ENCODE measurements at places on chromosomes 13 and 19.
A peak's percentile ranks its signal among the peaks of the same experiment; 100 is the strongest.

DNA sequence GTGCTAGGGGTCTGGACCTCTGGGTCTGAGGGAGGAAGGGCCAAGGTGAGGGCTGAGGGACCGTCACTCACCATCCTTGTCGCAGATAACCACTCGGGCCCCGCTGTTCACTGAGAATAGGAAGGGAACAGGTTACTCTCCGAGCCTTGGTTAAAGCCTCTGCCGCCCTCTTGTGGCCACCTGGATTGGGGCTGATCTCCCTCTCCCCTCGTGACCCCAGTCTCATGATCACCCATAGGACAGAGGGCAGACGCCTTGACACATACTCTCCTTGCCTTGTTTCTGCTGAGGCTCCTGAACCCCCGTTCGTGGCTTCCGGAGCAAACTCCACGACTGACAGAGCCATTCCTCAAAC, 580 bp downstream of the HSD17B14 start:
- peak; percentile 74 for DNase-seq

- DNase-seq = no peak
Measured at GRCh38 chr13:40452038-40452666, 214.3 kb downstream of the FOXO1 start.

DNA sequence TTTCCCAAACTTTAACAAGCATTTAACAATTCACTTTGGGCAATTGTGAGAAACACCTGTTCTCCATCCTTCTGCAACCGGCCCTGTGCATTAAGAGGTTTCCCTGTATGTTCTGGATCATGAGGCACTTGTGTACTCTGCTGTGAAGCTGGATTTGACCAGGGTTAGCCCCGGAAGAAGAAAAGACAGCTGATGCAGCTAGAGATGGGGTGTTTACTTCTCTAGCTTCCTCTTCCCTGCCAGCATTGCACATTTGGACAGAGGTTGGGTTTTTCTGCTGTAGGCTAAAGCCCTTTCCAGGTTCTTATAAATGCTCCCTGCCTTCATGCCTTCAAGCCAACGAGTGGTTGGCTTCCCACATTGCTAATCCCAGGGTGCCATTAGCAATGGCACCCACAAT, 20.9 kb downstream of the MBD3L2B start:
- DNase-seq = no peak

GRCh38 chr13:111897846-111898215, 169.1 kb upstream of the SOX1 start:
- DNase-seq = no peak

- no peak for DNase-seq
Measured at GRCh38 chr13:99281811-99282263, 23.7 kb upstream of the GPR18 start.

DNA sequence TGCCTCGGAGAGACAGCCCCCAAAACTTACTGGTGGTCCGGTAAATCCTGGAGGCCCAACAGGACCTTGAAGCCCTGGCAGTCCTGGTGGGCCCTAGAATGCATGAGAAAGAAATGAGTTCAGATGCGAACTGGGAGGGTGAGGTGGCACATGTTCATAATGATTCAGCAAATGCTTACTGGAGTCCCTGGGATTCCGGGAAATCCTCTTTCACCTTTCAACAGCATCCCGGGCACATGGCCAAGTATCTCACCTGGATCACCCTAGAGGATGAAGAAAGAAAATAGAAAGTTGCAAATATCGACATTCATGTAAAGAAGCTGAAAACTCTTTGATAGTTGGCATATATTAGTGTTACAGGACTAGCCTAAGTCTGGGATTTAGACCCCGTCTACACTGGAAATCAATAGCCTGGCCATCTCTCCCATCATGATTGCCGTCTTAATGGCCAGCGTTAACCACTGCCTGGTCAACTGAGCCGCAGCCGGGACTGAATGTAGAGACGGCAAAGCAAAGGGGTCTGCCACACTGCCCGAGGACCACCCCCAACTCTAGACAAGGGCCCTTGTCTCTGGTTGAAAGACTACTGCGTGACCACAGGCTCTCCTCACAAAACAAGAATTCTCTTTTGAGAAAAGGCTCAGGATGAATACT, 96.9 kb downstream of the COL4A1 start:
- no peak for DNase-seq

- DNase-seq = no peak
Measured at GRCh38 chr19:13078897-13079541, 23.6 kb downstream of the LYL1 start.

DNA sequence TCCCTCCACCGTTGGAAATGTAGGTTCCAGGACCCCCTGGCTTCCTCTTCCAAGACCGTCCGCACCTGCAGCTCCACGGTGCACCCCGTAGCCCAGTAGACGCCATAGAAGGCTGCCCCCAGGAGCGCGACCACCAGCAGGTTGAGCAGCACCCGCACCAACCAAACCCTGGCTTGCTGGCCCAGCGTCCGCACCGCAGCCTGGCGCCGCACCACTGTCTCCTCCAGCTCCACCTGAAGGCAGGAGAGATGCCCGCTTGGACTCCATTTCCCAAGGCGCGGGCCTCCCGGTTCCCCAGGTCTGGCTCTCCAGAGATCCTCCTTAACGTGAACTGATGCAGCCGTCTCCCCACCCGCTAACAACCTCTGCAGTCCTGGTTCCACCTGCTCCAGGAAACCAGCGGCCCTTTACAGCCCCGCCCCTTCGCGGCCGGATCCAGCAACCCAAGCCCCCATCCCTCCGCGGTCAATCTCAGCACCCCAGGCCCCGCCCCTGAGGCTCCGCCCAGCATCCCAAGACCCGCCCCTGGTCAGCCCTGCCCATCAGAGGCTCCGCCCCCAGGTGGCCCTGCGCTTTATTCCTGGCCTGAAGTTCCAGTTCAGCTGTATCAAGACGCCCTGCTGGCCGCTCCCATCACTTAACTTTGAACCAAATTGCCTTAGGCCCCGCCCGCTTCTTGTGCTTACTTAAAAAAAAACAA, 5.0 kb upstream of the LENG1 start:
- peak; percentile 26 for DNase-seq

DNA sequence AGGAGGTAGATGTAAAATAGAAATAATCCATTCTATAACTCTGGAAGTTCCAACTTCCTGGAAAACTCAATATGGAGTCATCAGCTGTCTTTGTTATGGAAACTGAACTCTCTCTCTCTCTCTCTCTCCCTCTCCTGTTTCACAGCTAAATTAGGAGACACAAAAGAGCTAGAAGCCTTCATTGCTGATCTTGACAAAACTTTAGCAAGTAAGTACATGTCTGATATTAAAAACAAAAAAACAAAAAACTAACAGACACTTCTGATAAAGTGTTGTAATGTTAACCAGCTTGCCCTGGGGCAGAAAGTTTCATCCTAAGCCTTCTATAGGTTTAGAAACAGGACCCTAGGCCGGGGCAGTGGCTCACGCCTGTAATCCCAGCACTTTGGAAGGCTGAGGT, 11.3 kb downstream of the RGCC start:
- no peak for DNase-seq

DNA sequence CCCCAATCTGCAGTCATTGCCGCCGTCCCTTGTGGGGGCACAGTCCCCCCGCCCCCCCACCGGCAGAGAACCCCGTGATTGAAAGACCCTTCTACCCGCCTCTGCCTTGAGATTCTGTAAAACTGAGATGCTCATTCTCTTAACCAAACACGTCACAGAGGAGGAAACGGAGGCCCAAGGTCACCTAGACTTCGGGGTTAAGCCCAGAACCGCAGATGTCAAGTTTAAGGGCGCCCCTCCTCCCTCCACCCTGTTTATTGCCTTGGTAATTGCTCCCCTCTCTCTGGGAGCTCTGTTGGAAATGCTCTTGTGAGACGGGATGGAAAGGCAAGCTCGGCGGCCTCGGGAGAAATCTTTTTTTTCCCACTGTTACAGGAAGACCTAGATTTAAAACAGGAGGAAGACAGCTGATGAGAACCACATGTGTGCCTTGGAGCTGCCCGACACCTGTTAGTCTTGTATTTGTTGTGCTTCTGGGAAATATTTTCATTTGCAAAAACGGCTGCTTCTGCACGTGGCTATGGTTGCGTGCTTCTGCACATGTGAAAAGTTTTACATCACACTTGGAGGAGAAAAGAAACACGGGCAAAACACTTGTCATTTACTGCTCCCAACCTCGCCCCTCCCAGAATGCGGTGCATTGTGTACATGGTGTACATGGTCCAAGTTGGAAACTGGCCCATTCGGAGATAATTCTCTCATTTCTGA, 1.1 kb upstream of the MED26 start:
- DNase-seq = no peak

DNA sequence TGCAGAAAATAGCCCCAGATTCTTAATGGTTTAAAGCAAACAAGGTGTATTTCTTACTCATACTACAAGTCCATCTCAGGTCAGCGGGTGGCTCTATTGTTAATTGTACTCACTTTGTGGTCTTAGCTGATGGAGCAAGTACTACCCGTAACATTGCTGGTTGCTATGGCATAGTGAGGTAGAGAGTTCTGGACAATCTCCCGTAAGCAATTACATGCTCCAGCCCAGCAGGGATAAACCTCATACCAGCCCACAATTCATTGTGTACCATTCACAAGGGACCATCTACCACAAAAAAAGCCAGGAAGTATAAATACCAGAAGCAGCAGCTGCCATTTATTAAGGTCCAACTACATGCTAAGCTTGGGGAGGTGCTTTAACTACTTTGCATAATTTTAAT, 167.1 kb downstream of the PCDH9 start:
- DNase-seq = no peak

DNA sequence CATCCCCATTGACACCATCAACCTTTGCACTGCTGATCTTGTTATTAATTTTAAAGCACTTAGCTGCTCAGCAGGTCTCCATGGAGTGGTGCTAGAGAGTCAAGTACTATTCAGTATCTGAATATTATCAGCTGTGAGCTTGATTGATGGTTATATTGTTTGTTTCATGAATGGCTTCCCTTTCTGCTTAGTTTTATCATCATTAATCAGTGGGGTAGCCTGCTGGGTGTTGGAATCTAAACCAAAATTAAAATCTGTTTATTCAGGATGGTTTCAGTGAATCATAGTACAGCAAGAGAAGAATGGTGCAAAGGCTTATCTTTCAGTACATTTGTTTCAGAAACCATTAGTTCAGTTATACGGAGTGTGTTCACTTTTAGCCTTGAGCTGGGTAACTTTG, 42.5 kb upstream of the SCEL start:
- DNase-seq = no peak

- no peak for DNase-seq
Measured at GRCh38 chr13:36912369-36912768, 7.7 kb downstream of the SMAD9 start.

DNA sequence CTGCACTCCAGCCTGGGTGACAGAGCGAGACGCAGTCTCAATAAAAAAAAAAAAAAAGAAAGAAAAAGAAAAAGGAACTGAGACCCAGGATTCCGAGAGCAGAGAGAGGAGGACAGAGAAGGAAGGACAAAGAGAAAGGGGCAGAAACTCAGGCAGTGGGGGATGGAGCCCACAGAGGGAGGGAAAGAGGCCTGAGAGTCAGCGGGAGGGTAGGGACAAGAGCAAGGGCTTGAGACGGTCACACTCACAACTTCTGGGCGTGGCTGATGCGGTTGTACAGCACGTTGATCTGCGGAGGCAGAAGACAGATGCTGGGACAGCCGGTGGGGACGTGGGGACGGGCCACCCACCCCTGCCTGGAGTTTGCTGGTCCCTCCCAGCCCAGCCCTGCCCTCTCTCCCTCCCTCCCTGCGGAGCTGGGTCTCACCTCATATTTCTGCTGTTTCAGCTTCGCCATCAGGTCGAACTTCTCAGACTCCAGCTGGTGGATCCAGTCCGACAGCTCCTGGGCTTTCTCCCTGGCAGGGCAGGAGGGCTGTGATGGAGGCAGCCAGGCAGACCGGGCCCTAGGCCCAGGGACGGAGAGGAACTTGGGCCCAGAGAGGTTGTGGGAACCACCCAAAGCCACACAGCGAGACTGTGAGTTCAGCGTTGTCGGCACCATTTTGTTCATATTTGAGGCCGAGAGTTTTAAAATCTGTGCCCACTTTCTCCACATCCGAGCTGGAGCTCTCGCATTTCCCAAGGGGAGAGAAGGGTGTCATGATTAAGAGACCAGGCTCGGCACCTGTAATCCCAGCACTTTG, 15.2 kb downstream of the TNNT1 start:
- DNase-seq = no peak

GRCh38 chr13:32086791-32087441, 55.3 kb downstream of the FRY start:
- DNase-seq = no peak

DNA sequence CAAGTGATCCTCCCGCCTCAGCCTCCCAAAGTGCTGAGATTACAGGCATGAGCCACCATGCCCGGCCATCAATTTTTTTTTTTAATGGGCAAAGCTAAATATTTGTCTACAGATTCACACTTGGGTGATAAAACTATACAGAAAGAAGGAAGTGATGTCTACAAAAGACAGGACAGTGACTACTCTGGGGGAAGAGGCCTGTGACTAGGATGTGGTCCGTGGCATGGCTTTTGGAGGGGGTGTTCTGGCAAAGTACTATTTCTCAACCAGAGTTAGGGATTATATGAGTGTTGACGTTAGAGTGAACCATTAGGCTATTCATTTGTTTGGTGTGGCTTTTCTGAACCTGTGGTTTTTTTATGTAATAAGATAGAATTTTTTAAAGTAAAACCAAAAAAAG, 42.7 kb downstream of the INSR start:
- DNase-seq = no peak

GRCh38 chr13:51361106-51361505, 21.6 kb downstream of the SERPINE3 start:
- no peak for DNase-seq

DNA sequence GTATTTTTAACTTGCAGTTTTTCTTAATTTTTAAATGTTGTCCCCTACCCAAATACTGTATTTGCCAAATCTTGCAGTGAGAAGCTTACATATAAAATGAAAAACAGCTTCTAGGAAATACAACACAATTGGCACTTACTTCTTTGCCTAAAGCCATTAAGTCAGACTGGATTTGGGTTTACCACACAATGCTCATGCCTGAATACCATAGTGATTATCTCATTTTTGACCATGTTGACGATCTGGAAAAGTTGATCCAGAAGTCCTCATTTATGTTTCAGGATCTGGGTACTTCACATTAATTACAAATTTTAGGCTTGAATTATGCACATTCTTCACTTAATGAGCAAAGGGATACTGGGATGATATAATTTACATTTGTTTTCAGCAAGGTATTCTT, 2.4 kb downstream of the RNF6 start:
- no peak for DNase-seq

- DNase-seq = peak; percentile 38
Measured at GRCh38 chr19:35959040-35959967, 23.1 kb downstream of the LRFN3 start.

GRCh38 chr13:109254274-109254673, 532.1 kb downstream of the IRS2 start:
- no peak for DNase-seq

GRCh38 chr13:30832845-30833332, 73.2 kb upstream of the MEDAG start:
- DNase-seq = no peak
